ENCODE measurements at places on chromosomes 5 and 9.

- DNase-seq, result no peak
These were observed 27.1 kb upstream of the TEX10 start for GRCh38 chr9:100379862-100380261.

DNA sequence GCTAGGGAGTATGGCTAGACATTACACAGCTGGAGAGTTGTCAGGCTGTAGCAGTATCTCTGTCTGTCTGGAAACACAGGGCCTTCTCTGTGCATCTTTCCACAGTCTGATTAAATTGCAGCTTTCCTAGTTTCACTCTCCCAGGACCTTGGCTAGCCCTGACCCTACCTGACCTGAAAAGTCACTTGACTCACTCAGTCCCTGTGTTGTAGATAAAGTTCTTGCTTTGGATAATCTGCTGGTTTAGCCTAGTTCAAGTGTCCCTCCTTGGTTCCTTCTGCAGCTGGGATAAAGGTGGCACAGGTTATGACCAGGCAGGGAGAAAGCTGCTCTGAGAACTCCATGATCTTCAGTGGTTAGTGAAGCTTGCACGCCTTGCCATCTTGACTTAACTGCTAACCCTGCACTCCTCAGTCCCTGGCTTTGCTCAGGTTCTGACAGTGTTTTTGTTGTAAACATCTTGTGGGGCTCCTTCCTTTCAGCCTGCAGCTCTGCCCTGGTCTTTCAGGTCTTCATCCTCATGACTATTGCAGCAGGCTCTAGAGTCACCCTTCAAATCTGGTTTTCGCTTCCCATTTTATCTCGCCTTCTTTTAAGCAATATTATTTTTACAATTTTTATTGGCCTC is 101.0 kb downstream of the PIP5K1B start:
- no peak for DNase-seq

DNA sequence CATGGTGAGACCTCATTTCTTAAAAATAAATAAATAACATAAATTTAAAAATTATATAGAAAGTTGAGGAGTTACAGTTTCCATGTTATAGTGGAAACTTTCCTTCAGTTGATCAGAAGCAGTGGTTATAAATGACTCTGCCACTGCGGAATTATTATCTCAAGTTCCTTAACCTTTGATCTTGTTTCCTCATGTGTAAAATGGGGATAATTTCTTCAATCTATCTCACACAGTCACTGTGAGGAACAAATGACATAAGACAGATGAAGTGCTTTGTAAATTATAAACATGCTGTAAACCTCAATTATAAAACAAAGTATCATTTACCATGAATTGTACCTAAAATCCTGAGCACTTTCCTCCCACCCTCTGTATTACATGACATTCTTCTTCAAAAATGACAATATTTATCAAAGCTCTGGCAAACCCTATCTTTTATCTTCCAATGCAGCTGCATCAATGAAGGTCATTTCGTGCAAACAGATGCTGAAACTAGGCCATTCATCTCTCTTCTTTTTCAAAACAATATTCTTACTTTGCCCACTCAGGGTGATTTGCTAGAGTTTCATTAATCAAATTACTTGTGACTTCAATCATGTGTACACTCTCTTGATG is 46.8 kb downstream of the TMEM245 start:
- no peak for DNase-seq

- no peak for DNase-seq
These were observed 22.2 kb downstream of the RGS3 start for GRCh38 chr9:113485761-113486115.

GRCh38 chr5:100890461-100891008 is 12.5 kb downstream of the ST8SIA4 start:
- DNase-seq, result no peak

- DNase-seq, result no peak
These were observed 39.0 kb upstream of the OSMR start for GRCh38 chr5:38806775-38807258.

DNA sequence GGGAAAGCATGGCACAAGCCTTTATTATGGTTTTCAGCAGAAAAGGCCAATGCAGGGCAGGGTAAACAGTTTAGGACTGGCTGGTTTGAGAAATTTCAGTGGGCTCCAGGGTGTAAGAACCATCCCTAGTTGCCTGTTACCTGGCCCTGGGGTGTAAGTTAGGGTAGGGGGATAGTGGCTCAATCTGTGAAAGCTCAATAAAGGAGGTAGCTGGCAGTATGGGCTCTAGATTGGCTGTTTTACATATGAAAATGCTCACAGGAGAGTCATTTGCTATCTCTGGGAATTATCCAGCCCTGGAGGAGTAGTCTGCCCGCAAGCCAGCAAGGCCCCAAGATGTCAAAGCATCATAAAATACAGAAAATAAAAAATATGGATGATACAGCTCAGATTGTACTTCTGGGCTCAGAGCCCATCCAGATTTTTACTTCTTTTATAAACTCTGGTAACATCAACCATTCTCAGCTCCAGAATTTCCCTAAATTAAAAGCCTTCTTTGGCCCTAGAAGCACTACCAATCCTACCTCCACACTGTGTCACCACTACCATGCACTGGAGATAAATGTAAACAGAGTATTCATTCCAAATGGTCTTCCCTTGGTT is 31.1 kb downstream of the SSBP2 start:
- DNase-seq, result no peak

- no peak for DNase-seq
These were observed 5.8 kb downstream of the CCDC180 start for GRCh38 chr9:97313243-97313642.

DNA sequence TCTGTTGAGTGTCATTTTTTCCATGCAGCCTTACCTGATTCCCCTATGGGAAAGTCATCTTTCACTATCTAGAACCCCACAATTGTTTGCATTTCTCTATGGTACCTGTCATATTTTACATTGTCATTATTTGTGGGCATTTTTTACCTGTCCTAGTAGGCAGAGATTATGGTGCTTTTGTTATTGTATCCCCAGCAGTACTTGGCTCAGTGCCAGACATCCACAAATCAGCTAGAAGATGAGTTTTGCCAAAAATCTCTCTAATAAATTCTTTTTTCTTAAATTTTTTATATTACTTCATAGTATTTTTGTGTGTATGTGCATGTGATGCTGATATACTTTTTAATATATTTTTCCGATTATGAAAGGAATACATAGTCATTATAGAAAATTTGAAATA is 13.2 kb downstream of the GARNL3 start:
- DNase-seq, result no peak

DNA sequence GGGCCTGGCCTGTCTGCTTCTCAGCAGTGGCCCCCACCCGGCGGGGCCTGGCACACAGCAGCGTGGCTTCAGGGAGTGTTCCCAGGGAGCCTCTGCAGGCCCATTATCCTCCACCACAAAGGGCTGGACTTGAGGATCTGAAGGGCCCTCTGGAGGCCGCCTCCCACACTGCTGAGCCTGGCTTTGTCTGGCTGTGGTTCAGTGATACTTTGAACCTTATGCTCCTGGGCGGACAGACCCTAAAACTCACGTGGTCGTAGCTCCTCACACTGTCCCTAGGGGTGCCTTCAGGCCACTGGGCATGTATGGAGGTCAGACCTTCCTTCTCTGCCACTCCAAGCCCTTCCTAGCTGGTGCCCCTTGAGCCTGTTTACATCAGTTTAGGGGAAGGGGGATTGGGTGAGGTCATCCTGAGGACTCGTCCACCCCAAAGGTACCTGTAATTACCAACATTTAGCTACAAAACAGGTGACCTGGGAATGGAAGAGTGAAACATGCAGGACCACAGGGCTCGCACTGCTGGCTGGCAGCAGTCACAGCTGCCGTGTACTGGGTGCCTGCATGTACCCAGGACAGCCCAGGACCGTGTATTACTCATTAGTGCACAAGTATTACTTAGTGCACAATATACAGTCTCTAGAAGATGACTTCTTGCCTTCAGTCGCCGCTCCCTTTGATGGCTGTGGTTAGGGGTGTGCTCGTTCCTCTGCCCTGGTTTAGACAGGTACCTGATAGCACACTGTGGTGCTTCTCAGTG is 8.5 kb downstream of the GRHPR start:
- DNase-seq, result no peak

- DNase-seq, result no peak
These were observed 70.2 kb upstream of the ALDH1A1 start for GRCh38 chr9:73023025-73023541.

GRCh38 chr9:35690614-35691333 is 1.0 kb upstream of the TPM2 start:
- peak; percentile 34 for DNase-seq
